ENCODE measurements at places on chromosomes 3 and 15.

DNA sequence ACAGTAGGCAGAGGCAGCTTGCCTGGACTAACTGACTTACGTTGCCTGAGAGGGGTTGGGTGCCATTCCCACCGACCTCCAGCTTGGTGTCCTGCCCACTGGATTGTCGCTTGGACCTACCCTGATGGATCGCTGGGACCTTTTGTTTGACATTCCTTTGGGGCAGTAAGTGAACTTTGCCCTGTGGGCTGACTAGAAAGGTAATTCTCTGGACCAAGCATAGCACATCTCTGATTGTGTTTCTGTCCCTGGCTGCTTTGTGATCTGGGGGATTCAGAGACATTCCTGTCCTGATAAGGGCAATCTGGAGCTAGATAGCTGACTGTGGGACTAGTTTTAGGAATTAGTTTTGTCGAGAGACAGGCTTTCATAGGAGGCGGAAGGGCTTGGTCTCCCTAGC lies 19.5 kb upstream of the IFT57 start:
- no peak for DNase-seq

DNA sequence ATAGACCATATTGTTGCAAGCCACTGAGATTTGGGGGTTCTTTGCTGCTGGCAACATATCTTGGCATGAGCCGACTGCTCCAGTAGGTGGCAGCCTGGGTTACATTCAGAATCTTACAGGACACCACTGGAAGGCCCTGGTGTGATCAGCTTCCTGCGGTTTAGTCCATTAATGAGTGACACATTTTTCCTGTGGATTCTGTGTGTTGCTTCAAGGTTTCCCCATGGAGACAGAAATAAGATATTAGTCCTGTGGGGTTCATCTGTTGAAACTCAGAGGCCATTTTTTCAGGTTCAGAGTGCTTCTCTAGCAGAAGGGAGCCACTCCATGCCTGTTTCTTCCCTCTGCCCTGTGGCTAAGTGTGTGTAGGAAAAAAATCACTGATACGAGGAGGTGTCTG lies 116.2 kb downstream of the MFSD1 start:
- peak; percentile 87 for DNase-seq

GRCh38 chr3:123152687-123153086 lies 49.1 kb upstream of the SEC22A start:
- DNase-seq = no peak

DNA sequence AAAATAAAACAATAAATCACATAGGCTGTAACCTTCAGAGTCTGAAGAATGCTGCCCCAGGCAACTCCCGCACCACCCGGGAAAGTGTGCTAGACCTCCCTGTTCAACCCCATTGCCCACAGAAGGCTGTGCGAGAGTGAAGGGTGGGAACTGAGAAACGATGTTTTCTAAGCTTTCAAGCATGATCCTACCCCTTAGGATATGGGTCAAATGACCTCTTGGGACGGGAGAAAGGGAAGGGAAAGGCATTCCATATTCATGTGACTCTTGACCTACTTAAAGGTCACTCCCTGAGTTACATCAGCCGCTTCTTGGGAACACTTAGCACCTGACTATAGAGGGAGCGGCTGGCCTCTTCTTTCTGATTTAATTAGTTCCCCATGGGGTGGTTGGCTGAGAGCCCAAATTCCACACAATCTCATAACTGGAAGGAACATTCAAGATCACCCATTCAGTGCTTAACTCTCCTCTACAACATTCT lies 114.7 kb upstream of the SLC24A5 start:
- DNase-seq = no peak

GRCh38 chr15:74631935-74632560 lies 16.4 kb downstream of the CLK3 start:
- DNase-seq = peak; percentile 86

- no peak for DNase-seq
Measured at GRCh38 chr15:98501192-98501591, 147.1 kb upstream of the IGF1R start.

- DNase-seq = no peak
Measured at GRCh38 chr3:119346076-119346496, 51.9 kb downstream of the ARHGAP31 start.

GRCh38 chr15:58405865-58406264 lies 25.9 kb upstream of the LIPC start:
- no peak for DNase-seq

DNA sequence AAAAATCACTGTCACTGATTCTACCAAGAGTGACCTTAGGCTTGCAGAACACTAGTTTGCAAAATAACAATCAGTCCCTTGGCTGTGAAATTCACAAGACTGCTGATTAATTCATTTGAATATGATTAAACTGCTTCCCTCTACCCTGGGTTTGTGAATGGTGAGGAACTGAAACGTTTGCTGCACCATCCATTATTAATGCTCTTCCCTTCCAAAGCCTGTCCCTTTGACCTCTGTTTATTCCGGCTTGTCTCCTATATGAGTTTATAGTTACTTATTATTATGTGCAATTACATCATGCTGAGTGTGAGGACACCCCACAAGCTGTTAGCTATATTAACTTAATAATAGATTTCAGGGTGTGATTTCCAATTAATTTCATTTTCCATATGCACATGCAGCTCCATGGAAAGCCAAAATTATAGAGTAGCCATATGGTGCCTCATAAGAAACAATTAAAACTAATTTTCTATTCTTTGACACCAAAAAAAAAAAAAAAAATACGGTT lies 96.5 kb downstream of the SUCLG2 start:
- no peak for DNase-seq

- no peak for DNase-seq
Measured at GRCh38 chr3:178238179-178238578, 298.1 kb upstream of the KCNMB2 start.

DNA sequence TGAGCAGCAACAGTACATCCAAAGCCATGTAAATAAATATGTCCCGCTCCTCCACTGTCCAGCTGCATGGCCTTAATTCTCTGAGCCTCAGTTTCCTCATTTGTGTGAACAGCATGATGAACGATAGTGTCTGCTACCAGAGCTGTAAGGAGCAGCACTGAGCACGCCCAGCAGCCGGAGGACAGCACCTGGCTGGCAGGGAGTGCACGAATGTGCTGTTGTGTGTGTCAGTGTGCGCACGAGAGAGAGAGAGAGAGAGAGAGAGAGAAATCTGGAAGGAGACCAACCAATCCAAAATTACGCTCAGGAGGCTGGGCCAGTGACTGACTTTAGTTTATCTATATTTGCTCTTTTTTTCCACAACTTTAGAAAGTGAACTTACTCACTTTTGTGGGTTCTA lies 26.6 kb upstream of the PLXNA1 start:
- DNase-seq = no peak

- DNase-seq = peak; percentile 86
Measured at GRCh38 chr3:73493543-73494308, 131.0 kb downstream of the PDZRN3 start.

- no peak for DNase-seq
Measured at GRCh38 chr3:100106094-100106493, 8.2 kb downstream of the FILIP1L start.

DNA sequence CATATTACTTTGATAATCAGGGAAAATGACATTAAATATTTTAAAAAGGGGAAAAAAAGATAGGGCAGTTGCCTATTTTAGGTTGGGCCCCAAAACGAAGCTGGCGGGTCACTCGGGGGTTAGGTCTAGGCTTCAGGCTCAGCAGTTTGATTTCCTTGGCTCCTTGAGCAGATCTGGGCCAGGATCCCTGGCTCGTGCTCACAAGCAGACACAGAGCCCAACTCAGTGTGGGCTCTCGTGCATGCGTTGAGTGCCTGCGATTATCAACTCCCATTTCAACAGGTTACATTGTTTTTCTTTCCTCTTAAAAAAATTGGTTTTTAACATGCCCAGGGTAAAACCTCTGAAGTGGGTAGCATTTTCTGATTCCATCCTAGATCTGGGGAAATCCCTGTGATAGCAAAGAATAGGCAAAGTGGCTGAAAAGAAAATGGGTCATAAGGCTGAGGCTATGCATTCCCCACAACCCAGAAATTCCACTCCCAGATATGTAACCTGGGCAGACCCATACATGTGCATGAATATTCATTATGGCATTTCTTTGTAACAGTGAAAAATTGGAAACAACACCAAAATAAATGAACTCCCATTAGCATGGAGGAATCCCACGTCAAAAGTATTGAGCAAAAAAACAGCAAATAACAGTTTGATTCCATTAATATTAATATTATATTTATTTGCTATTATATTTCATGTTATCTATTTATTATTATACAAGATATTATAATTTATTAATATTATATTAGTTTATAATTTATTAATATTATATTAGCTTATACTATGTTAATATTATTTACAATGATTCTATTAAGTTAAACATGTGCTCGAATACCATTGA lies 27.8 kb downstream of the FAM43A start:
- DNase-seq = no peak

DNA sequence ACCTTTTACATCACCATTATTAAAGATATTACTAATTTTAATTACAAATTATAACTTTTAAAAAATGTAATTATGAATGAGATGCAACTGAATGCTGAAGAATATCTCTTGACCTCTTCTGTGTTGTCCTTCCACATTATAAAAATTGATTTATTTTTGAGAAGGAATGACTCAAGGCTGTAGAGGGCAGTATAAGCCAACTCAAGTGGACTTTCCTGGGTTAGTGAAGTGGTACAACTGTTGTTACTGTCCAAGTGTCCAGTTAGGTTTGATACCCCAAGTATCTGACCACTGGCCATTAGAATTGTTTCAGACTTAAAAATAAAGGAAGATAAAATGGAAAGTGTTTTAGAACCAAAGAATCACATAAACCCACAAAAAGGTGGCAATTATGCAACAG lies 51.9 kb downstream of the BBX start:
- DNase-seq = peak; percentile 50

- no peak for DNase-seq
Measured at GRCh38 chr15:28962851-28963710, 77.3 kb downstream of the APBA2 start.

- no peak for DNase-seq
Measured at GRCh38 chr3:171358181-171358880, 101.9 kb downstream of the TNIK start.

- peak; percentile 81 for DNase-seq
Measured at GRCh38 chr15:48617619-48618018, 27.9 kb downstream of the FBN1 start.

GRCh38 chr3:12687948-12688347 lies 24.0 kb upstream of the RAF1 start:
- no peak for DNase-seq

- no peak for DNase-seq
Measured at GRCh38 chr15:75785771-75786574, 57.3 kb upstream of the UBE2Q2 start.

DNA sequence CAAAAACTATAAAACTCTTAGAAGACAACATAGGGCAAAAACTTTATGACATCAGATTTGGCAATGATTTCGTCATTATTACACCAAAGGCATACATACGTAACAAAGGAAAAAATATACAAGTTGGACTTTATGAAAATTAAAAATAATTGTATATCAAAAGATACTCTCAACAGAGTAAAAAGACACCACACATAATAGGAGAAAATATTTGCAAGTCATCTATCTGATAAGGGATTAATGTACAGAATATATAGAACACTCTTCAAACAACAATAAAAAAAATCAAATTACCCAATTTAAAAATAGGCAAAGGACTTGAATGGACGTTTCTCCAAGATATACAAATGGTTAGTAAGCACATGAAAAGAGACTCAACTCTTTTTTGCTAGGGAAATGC lies 77.5 kb downstream of the RPL39L start:
- DNase-seq = no peak

DNA sequence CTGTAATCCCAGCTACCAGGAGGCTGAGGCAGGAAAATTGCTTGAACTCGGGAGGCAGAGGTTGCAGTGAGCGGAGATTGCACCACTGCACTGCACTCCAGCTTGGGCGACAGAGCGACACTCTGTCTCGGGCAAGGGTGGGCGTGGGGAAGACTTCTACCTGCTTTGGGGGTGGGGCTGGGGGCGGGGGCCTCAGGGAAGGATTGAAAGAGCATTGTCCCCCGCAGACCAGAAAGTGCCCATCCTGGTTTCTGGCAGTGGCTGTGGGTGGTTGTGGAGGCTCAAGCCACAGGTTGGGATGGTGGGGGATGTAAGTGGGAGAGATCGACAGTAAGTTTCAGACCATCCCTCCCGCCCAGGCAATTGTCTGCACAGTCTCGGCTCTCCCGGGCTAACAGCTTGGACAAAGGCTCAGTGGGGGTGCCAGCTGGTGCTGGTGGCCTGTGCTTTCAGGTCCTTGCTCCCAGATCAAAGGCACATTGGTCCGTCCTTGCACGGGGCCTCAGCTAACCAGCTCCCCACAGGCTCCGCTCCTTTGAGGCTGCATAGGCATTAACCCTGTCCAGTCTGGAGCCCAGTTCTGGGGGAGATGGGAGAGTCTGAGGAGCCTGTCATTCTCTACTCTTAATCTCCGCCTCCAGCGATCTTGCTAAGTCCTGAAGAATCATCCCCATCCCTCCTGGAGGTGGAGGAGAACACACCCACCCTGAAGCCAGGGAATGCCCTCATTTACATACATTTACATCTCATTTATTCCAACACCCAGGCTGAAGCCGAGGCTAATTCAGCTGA lies 8.6 kb downstream of the SCN5A start:
- no peak for DNase-seq

GRCh38 chr3:86982883-86983282 lies 8.1 kb downstream of the VGLL3 start:
- peak; percentile 73 for DNase-seq

DNA sequence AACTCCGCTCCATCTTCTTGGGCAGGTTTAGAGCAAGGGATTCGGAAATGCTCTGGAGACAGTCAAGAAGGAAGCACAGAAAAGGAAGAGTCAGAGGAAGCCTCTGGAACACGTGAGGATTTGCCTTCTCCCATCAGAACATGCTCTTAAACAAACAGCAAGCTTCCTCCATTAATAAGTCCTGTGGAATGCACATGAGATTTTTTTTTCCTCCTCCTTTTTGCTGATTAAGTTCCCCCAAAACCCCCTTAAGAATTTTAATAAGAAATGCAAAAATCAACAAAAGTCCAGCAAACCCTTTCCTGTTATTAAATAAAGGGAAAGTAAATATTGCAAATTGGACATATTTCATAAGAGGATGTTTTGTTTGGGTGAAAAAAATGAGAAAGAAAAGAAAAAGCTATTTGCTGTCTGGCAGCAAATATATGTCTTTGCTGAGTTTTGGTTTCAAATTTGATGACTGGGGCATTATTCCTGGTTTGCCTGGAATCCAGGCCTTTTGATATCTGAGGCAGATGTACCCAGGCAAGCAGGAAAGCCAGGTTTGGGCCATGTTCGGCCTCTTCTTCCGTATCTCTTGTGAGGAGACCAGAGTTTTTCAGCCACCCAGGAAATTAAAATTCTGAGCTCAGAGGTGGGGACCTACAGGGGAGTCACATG lies 7.9 kb upstream of the TSEN2 start:
- DNase-seq = peak; percentile 45

- DNase-seq = no peak
Measured at GRCh38 chr3:152610622-152611021, 224.3 kb upstream of the P2RY1 start.

DNA sequence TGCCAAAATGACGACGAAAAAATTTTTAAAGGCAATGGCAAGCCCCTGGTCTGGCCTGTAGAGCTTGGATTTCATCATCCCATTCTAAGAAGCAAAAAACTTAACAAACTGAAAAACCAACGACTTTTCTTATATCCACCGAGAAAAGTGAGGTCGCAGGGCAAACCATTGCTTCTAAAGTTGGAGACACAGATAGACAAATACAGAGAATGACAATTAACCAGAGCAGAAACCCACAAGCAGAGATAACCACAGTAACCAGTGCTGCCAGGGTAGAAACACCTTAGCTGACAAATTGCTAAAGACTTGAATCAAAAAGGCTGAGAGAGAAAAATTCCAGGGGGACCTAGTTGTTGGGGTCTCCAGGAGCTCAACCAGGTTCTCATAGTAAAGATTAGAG lies 386.5 kb upstream of the SGO1 start:
- DNase-seq = no peak

- peak; percentile 12 for DNase-seq
Measured at GRCh38 chr3:88150371-88150770, 612 bp downstream of the C3orf38 start.
